ENCODE measurements at places on chromosomes 5 and 9.
A peak's percentile ranks its signal among the peaks of the same experiment; 100 is the strongest.

- no peak for DNase-seq
These were observed 18.7 kb upstream of the WNT8A start for GRCh38 chr5:138065102-138065501.

- no peak for DNase-seq
These were observed 138.7 kb upstream of the EFNA5 start for GRCh38 chr5:107809201-107810034.

GRCh38 chr9:117000834-117001233 lies 313.7 kb downstream of the TRIM32 start:
- no peak for DNase-seq

GRCh38 chr5:14076561-14076960 lies 66.6 kb upstream of the TRIO start:
- DNase-seq: no peak

DNA sequence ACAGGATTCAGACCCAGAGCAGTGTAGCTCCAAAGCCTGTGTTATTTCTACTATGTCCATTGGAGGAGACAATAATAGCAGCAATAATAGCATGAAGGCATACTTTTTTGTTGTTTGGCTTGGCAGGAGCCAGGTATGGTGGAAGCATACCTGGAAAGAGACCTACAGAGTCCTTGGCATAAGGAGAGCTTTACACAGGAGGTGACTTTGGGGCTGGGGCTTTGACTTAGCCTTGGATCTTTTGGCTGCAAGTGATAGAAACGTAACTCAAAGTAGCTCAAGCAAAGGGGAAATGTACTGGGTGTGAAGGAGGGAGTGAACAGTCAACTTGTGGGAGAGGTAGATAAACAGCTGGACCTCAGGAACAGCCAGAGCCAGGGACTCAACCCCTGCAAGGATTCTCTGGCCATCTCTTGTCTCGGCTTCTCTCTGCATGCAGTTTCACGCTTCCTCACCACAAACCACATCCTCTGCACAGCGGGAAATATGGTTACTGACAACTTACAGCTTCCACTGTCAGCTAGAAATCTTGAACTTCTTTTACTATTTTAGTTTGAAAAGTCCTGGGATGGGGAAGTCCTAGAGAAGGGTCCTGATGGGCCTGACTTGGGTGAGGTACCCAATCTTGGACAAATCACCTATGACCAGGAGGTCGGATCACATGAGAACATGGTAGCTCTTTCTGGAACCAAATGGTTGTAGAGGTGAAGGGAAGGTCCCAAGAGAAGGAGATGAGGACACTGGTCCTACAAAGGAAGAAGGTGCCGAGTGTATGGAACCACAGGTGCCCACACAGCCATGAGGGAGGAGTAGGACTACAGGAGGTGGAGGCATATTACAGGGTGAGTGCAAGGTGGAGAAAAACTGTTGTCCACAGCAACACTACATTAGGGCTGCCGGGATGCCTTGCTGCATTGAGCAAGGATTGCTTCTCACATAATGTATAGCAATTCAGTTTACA lies 47.0 kb upstream of the TGFBR1 start:
- peak; percentile 85 for DNase-seq

GRCh38 chr9:106798016-106798799 lies 64.8 kb upstream of the ZNF462 start:
- no peak for DNase-seq

- DNase-seq: peak; percentile 78
These were observed 27.4 kb downstream of the FAM219A start for GRCh38 chr9:34430843-34431437.

DNA sequence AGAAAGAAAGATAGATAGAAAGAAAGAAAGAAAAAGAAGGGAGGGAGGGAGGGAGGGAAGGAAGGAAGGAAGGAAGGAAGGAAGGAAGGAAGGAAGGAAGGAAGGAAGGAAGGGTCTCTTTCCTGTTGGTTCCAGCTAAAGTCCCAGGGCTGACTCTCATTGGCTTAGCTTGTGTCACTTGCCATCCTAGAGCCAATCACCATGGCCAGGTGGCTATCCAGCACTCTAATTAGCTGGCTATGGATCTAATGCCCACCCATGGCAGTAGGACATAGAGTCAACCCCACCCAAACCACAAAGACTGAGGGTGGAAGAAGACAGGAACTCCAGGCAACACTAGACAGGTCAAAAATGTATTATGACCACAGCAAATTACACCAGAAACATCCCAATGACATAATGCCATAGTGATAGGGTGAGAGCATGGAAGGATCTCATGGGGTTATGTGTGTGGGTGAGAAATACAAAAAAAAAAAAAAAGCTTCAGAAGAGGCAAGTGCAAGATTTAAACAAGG lies 10.8 kb upstream of the CPLX2 start:
- no peak for DNase-seq

- no peak for DNase-seq
These were observed 36.8 kb downstream of the ITK start for GRCh38 chr5:157217289-157218024.

DNA sequence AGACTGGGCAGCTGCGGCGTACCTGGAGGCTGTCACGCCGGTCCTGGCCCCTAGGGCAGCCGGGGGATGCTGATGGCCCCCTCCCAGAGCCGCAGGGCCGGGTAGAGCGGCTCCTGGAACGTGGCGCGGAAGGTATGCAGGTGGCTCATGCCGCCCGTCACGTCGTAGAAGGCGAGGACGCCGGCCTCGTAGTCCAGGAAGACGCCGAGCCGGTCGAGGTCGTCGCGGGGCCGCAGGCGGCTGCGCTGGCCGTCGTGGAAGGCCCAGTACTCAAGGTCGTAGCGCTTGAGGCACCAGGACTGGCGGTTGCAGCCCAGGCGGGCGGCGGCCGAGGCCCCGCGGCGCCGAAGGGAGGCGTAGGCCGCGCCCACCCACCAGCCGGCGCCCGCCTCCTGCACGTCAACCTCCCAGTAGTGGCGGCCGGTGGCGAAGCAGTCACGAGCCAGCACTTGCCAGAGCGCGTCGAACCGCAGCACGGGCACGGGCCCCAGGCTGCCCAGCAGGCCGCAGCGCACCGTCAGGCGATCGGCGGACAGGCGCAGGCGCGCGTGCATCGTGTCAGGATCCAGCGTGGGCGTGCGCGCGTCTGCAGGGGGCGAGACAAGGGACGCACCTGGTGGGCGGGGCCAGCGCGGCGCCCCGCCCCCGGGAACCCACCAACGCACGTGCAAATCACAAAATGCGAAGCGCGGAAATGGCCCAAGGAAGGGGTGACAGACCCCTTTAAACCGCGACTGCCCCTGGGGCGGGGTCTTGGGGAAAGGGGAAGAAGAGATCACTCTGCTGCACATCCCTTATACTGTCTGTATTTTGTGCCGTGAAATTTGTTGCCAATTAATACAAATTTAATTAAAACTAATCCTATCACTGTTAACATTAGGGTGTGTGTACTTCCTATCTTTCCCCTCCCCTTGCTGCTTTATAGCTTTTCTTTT lies 31.2 kb downstream of the NANS start:
- DNase-seq: peak; percentile 49

DNA sequence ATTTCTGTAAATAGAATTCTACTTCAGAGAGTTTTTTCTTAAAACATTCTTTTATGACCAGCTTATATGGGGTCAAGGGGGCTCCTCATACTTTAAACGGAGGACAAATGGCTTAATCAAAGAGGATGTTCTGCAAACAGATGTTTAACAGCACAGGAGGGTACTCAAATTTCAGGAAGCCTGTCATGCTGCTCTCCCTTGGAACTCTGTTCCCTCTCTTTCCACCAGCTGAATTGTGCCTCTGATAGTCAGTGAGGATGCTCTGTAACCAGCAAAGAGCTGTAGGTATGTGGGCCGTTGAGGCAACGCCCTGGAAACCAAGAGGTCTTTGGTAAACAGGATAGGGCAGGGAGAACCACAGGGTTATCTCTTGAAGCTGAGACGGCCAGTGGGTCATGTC lies 161.1 kb downstream of the C5orf15 start:
- DNase-seq: no peak

- DNase-seq: no peak
These were observed 87.2 kb upstream of the IRX1 start for GRCh38 chr5:3508395-3508794.

DNA sequence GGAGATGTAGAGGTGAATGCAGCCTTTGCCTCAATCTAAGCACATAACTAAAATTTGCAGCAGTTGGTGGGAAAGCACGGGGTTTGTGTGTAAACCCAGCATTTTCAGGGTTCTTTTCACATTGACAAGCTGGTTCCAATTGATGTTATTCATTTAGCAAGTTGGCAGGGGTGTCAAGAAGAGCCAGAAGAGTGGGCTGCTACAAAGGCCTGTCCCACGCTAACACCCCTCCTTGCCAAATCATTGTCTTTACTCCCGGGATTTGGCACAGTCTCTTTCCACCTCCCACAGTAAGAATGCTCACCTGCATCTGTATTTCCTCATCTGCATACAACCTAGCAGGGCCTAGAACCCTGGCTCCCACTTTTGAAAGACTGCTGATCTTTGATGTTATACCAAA lies 11.8 kb downstream of the RGMB start:
- no peak for DNase-seq

- DNase-seq: peak; percentile 92
These were observed 11.3 kb upstream of the ANGPTL2 start for GRCh38 chr9:127133739-127134167.

- peak; percentile 74 for DNase-seq
These were observed 10.6 kb downstream of the MTAP start for GRCh38 chr9:21812946-21813568.
